ENCODE measurements at places on chromosomes 7 and 10.

DNA sequence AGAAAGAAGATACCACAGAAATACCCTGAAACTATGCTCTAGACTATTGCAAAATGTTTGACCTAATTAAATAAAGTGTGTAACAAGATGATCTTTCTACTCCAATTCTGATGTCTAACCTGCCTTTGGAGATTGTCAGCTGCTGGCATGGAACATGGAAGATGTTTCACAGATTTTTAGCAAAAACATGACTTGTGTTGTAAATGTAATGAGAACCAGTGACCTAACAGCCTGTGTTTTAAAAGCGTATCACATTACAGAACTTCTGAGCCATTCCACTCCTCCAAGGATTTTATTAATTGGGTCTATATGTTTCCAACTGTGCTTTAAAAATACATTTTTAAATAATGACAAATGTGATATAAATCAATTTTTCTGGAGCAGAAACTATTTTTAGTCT lies 526.3 kb upstream of the SEMA3D start:
- no peak for DNase-seq

GRCh38 chr10:1015688-1016087 lies 10.0 kb downstream of the IDI2 start:
- DNase-seq, result no peak

- DNase-seq, result no peak
Measured at GRCh38 chr7:42350801-42351200, 113.8 kb upstream of the GLI3 start.

GRCh38 chr10:48526011-48526821 lies 78.7 kb downstream of the ARHGAP22 start:
- no peak for DNase-seq

DNA sequence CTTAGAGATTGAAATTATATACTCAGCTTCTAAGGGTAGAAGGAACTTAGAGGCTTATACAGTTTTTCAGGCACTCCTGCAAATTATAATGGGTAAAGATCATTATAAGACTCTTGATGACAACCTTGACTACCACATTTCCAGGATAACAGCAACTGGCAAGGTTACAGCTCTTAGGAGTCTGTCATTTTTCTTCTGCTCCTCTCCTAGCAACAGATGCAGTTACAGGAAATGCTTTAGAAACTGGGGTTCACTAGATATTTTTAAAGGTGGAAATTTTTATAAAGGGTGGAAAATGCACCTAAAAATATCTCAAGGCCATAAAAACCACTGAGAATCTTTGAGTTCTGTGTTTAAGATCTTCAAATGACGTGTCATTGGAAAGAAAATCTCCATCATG lies 185.8 kb downstream of the RELN start:
- no peak for DNase-seq

DNA sequence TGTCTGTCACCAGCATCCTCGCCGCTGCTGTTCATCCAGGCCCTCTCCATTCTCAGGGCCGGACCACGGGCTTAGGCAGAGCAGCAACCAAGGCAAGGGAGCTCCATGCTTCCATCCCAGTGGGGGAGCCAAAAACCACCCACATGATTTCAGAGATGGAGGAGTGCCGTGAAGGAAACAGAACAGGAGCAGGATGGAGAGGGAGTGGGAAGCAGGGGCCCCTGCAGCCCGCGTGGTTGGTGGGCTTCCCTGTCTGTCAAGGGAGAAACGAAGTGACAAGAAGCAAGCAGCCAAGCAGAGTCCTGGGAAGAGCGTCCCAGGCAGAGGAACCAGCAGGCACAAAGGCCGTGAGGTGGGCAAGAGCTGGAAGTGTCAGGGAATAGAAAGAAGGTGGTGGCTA lies 95.7 kb downstream of the SLIT1 start:
- no peak for DNase-seq

- DNase-seq, result no peak
Measured at GRCh38 chr7:22992874-22993840, 20.8 kb downstream of the HYCC1 start.

DNA sequence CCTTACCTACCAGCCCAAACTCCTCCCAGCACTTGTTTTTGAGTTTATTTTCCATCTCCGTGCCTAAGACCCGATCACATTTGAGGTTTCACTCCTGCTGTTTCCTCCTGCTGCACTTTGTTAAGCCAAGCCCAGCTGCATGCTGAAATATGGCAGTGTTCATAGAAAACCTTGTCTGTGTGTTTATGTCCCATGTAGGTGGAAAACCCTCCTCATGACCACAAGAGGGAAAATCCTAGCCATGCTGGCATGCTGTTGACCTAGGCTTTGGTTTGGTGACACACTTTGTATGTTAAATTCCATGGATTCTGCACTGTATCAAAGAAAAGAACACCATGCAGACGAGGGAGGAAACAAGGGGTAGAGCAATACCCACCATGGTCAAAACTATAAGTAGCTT lies 154.4 kb downstream of the CUBN start:
- DNase-seq, result no peak

DNA sequence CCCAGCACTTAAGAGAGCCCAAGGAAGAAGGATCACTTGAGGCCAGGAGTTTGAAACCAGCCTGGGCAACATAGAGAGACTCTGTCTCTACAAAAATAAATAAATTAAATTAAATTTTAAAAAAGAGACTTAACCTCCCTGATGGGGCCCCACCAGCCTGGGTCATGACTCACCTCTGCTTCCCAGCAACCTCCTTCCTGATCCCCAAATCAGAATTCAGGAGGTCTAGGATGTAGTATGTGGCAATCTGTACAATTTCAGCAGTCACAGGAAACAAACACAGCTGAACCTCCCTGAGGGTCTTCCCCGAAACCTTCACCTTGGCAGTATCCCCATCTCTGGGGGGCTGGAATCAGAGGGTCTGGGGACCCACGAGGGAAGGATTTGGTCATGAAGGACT lies 9.7 kb upstream of the PPP1R35 start:
- no peak for DNase-seq

DNA sequence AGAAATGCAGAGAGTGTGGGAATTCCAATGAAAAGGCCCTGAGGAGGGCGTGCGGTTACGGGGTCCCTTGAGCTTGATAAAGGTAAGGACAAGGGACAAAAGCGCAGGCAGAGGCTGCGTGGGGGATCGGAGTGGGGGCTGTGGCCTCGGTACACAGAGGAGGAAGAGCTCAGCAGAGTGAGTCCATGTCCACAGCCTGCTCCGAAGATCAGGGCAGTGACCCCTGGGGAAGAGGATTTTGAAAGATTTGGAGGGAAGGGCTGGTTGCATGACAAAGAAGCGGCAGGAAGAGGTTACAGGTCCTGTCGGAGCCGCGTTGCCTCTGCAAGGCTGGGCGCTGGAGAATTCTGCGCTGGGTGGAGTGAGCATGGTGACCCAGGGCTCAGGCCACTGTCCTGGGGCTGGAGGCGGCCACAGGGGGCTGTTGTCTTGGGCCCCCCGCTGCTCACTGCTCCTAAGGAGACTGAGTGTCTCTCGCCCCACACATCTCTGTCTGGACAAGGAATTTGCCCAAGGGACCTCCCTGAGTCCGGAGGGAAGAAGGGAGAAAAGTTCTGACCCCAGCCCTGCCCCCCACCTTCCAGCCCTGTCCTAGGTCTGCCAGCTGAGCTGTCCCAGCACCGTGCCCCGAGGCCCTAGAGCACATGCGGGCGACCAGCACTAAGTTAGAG lies 69.8 kb upstream of the INSIG1 start:
- no peak for DNase-seq

- no peak for DNase-seq
Measured at GRCh38 chr7:82668676-82669075, 225.1 kb upstream of the CACNA2D1 start.

DNA sequence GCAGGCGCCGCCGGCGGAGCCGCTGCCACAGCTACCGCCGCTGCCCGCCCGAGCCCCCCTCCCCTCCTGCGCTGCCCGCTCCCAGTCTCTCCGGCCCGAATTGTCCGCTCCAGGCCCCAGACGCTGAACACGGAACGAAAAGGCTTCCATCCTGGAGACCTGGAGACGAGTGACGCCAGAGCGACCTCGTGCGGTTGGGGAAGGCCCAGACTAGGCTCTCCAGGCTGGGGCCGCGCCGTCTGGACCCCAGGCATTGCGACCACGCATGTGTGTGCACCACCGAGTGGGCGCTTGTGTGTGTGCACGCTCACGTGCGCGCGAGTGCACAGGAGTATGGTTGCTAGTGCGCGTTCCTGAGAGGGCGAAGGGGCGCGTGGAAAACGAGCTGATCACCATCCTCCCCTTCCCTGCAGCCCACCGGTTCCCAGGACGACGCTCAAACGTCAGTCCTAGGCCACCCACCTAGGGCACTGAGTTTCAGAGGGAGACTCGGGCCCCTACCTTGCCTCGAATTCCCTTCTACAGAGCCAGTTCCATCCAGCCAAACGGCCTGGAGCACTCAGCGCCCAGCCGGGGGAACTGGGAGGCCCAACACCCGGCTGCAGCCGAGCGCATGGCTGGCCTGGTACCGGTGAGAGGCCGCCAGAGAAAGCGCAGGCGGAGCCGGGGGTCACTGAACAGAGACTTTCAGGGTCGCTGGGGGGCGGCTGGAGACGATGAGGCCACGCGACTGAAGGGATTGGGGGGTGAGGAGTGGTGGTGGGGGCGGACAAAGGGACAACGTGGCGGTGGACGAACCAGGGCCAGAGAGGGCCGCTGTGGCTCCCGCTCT lies 11.6 kb downstream of the LBX1 start:
- DNase-seq, result no peak

GRCh38 chr10:71433768-71434744 lies 37.3 kb downstream of the CDH23 start:
- DNase-seq, result no peak

DNA sequence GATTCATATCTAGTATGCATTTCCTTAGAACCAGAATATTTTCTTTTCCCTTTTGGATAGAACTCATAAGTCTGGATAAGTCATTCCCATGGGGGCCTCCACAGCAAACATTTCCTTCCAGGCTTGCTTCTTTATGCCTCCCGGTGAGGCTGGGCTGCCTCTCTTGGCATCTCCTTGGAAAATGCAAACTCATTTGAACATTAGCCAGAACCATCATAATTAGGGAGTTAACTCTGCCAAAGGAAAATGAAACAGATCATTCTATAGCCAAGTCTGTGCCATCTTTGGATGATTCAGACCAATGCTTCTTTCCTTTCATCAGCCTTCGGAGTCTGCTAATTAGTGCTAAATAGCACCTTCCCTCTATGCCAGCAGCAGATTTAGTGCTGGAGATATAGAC lies 81.1 kb downstream of the PLPP4 start:
- DNase-seq, result no peak

DNA sequence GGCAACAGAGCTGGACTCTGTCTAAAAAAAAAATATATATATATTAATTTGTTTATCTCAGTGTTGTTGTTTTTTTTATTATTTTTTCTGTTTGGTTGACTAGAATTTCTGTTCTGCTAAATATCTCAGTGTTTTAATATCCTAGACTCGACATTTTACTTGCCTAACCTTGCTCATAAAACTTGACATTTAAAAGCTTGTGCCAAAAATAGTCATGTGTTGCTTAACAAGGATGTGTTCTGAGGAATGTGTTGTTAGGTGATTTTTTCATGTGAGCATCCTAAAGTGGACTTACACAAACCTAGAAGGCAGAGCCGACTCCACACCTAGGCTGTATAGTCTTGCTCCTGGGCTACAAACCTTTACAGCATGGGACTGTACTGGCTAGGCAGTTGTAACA lies 23.1 kb downstream of the NRBF2 start:
- no peak for DNase-seq

- no peak for DNase-seq
Measured at GRCh38 chr7:144668503-144668902, 167.3 kb downstream of the TPK1 start.

GRCh38 chr10:22659866-22660265 lies 54.5 kb downstream of the PIP4K2A start:
- no peak for DNase-seq

DNA sequence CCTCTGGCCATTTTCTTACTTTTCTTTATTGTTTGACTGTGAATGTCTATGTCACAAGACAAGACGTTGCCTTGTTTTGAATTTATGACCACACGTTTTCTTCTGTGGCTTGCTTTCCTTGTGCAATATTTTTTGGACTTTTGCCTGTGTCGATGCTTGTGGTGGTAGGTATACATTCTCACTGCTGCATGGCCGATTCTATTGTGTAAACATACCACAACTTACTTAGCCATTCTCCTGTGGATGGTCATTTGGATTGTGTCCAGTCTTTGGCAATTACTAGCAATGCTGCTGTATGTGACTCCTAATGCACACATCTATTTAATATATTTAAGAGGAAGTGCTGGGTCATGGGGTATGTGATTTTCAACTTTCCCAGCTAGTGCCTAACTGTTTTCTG lies 18.0 kb upstream of the DLG5 start:
- no peak for DNase-seq

DNA sequence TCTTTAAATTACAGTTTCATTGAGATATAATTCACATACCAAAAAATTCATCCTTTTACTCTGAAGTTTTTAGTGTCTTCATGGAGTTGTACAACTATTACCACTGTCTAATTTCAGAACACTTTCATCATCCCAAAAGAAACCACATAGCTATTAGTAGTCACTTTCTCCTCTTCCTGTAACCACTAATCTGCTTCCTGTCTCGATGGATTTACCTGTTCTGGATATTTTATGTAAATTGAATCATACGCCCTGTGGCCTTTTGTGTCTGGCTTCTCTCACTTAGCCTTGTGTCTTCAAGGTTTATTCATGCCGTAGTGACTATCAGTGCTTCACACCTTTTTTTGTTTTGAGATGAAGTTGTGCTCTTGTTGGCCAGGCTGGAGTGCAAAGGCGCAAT lies 135.5 kb downstream of the DOCK1 start:
- DNase-seq, result no peak

DNA sequence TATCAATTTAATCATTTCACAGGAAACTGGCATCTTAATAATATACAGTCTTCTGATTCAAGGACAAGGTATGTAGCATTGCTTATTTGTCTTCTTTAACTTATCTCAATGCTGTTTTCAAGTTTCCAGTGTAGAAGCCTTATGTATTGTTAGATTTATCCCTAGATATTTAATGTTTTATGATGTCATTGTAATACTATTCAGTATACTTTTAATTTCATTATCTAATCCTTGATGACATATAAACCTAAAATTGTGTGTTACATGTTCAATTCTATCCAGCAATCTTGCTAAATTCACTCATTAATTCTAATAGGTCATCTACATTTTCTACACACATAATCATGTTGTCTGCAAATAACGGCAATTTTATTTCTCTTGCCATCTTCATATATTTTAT lies 126.3 kb upstream of the SEC61G start:
- DNase-seq, result no peak

GRCh38 chr10:59335497-59335896 lies 26.9 kb downstream of the FAM13C start:
- no peak for DNase-seq

- DNase-seq, result peak; percentile 30
Measured at GRCh38 chr7:1666823-1667565, 3.1 kb upstream of the ELFN1 start.

GRCh38 chr10:282294-283139 lies 147.3 kb downstream of the ZMYND11 start:
- DNase-seq, result no peak

Measured in dorsolateral prefrontal cortex (tissue), 122 donors.